ENCODE measurements at places on chromosomes 11 and 22.

- DNase-seq, result no peak
These were observed 56.6 kb downstream of the BMAL1 start for GRCh38 chr11:13334034-13334786.

GRCh38 chr11:92387859-92388258, 163.2 kb downstream of the FAT3 start:
- no peak for DNase-seq

DNA sequence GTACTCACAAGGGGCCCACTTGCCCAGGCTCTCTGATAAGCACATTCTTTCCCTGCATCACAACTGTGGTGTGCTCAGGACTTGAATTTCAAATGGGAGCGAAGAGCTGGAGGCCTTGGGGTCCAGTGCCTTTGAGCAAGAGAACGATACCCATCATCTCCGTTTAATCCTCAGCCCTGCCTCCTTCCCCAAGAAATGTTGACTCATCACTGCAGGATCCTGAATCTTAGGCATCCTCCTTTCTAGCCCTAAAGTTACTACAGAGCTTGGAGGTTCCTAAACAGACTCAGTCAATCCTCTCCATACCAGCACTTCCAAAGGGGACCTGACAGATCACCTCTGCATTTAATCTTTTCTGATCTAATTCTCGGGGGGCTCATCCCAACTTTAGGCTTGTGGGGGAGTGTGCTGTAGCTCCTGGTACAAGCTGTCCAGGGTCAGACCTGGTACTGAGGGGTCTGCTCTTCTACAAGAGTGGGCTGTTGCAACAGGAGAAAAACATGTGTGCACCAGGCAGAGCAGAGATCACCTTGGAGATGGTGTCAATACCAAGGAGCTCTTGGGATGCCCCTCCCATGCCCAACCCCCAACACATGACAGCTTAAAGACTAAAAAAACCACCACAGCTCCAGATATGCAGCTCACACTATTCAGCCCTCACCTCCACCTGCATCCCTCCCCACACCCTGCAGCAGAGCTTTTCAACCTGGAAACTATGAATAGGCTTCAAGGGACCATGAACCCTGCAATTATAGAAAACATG, 3.9 kb upstream of the PRG2 start:
- DNase-seq, result no peak

- DNase-seq, result no peak
These were observed 8.8 kb upstream of the KLHL35 start for GRCh38 chr11:75441804-75442132.

DNA sequence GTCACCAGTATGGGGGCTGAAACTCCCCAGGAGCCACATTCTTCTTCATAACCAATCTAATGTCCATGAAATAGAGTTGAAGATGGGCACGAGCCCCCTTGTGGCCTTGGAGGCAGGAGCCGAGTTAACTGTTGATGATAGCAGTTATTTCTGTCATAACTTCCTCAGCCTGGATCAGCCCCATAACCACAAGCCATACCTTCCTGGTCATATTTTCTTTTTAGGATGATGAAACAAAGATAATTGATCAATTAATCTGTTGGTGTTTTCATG, 65.0 kb upstream of the TTC12 start:
- DNase-seq, result no peak

DNA sequence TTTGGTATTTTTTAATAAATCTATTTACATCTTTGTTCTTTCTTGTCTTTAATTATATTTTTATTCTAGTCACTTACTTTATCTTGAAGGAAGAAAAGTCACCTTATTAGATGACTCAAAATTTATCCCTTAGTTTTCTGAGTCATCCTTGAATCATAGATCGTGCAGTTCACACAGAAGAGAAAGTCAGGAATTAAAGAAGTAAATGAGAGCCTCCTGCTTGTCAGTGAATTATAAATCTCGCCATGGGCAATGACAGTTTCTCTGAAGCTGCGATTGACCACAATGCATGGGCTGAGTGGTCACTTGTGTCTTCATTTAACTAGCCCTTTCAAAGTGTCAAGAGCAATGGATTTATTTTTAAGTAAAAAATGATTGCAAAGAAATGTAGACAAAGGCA, 91.2 kb downstream of the LUZP2 start:
- no peak for DNase-seq

- no peak for DNase-seq
These were observed 10.2 kb downstream of the MN1 start for GRCh38 chr22:27791159-27791858.

DNA sequence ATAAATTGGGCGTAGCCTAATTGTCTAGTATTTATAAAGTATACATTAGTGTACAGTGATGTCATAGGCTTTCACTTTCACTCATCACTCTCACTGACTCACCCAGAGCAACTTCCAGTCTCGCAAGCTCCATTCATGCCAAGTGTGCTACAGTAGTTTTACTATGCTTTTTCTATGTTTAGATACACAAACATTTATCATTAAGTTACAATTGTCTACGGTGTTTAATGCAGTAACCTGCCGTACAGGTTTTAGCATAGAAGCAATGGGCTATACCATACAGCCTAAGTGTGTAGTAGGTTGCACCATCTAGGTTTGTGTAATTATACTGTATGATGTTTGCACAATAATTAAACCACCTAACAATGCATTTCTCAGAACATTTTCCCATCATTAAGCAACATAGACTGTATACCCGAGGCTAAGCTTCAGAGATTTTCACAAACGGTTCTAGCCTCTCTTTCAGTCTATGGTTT, 17.5 kb downstream of the OR9G1 start:
- no peak for DNase-seq

- no peak for DNase-seq
These were observed 7.6 kb downstream of the FXYD2 start for GRCh38 chr11:117816846-117817367.

- no peak for DNase-seq
These were observed 492.8 kb downstream of the INSC start for GRCh38 chr11:15607361-15608036.

DNA sequence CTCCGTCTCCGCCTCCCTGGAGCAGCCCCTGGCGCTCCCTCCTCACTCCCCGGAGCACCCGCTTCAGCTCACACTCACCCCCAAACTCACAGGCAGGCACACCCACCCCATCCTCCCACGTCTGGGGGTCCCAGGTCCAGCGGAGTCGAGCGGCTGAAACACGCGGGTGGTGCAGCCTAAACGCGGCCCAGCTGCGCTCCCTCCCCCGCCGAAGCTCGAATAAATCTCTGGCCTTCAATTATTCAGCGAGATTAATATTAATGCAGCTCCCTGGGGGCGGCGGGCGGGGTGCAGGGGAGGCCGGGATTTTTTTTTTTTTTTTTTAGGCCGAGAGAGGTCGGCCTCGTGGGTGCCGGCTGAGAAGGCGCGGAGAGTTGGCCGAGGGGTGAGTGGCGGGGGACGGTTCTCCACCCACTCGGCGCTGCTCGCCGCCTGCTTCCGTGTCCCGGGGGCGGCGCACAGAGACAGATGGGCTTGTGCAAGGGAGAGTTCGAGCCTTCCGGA, 524 bp upstream of the SLC1A2 start:
- no peak for DNase-seq

DNA sequence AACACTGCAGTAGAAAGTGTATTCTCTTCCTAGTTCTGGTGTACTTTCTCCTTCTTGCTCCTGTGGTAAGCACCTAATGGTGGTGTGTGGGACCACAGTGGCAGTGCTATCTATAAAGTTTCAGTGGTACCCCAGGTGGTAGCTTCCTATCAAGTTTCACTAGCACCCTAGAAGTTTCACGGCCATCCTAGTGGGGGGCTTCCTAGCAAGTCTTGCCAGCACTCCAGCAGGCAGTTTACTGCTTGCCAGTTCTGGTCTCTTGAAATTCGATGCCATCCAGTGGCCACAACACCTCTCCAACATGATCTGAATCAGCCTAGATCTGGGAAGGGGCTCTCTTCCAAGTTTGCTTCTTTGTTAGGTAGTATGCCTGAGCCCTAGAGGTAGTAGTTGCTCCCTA, 229.6 kb downstream of the SWAP70 start:
- no peak for DNase-seq

DNA sequence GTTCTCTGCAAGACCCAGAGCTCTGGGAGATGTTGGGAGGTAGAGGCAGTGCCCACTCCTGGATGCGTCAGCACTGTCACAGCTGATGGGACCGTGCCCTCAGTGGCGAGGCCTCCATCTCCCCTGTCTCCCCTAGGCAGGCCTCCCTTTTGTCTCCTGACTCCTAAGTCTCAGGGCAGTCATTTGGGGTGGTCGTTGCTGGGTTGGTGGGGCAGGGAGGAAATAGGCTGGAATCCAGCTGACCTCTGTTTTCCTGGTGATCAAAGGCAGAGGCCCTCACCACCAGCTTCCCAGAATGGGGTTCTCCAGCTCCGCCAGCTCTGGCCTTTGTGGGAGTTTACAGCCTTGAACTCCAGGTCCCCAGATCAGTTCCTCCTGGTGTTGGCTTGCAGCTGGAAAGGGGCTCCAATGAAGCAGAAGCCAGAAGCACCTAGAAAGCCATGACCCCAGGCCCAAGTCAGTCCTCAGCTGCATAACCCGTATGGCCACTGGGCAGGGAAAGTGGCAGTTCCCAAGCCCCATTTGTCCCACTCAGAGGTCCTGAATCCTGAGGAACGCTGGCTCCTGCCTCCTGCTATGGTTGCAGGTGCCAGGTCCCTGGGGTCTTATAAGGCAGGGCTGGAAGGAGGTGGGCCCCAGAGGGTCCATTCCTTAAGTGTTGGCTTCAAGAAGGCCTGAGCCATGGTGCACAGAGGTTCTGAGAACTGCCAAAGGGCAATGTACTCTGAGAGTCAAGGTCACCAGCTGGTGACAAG, 7.3 kb upstream of the FXYD2 start:
- no peak for DNase-seq

- no peak for DNase-seq
These were observed 32.6 kb downstream of the RRP8 start for GRCh38 chr11:6570691-6571427.
